ENCODE measurements at places on chromosomes 1 and 21.

DNA sequence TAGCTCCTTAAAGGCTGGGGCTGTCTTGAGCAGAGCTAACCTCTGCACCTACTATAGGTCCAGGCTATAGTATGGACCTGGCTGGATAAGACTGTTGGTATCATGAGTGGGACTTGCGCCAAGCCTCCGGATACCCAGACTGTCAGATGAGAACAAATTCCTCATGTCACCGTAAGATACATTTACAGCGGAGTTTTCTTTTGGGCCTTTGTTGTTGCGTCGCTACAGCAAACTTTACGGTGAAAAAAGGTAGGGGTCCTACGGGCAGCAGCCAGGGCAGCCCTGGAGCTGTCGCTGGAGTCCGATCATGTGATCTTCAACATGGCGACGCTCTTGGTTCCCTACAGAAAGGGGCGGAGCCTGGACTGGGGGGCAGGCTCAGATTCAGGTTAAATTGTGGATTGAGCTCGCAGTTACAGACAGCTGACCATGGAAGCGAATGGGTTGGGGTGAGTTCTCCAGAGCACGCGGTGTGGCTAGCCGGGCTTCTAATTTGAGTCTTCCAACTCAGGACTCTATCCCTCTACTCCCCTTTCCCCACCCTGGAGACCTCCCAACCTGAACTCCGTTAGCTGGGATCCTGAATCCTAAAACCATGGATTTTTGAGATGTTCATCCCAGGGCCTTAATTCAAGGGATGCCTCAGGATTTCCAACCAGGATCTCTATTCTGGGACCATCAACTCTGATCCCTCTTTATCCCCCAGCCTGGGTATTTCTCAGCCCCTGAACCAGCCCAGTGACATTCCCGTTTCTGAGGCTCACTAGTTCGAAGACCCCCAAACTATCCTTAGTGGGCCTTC lies at the start of gene UROD:
Gene UROD (plus strand): TSS at position 418 of the 802 bp plus-strand sequence. CDS start 12 bp downstream, at position 430.
- peak; percentile 84 for DNase-seq

DNA sequence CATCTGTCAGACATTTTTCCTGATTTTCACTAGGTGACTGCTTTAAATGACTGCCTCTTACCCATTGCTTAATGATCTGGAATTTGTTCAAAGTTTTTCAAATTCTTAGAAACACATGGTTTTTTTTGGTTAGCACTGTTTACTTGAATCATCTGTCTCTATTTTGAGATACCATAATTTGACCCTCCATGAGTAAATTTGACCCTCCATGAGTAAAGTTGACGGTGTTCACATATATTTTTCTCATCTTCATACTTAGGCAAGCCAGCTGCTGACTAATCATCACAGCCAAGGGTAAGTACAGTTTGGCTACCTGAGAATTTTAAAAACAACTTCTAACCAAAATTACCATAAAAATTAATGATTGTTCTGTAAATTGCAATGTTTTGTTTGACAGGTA lies 586.5 kb downstream of the PTBP2 start:
- DNase-seq: no peak

DNA sequence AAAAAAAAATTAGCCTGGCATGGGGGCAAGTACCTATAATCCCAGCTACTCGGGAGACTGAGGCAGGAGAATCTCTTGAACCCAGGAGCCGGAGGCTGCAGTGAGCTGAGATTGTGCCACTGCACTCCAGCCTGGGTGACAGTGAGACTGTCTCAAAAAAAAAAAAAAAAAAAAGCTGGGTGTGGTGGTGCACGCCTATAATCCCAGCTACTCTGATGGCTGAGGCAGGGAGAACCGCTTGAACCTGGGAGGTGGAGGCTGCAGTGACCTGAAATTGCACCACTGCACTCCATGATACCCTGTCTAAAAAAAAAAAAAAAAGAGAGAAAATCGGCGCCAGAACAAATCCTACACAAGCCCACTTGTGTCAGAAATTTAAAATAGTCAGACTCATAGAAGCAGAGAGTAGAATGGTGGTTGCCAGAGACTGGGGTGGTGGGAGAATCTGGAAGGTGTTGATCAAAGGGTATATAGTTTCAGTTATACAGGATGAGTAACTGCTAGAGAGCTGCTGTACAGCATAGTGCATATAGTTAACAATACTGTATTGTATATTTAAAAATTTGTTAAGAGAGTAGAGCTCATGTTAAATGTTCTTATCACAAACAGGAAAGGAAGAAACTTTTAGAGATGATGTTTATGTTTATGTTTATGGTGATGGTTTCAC lies 9.6 kb downstream of the DIP2A start:
- no peak for DNase-seq

DNA sequence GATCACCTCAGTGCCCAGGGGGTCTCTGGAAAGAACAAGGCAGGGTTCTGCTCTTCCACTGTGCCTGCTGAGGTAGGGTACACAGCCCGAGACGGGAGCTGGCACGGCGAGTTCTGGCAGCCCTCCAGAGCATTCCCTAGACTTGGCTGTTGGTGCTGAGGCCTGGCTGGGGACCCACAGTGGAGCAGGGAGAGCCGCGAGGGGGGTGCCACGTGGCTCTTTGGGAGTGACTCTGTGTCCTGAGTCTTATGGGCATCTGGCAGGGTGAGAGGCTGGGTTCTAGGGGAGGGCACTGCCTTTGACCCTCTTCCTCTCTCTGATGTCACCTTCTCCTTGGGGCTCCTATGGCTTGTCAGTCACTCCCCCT lies 336.4 kb downstream of the CAMTA1 start:
- DNase-seq: no peak

- no peak for DNase-seq
These were observed 25.5 kb downstream of the RNU5D-1 start for GRCh38 chr1:44705470-44705869.

DNA sequence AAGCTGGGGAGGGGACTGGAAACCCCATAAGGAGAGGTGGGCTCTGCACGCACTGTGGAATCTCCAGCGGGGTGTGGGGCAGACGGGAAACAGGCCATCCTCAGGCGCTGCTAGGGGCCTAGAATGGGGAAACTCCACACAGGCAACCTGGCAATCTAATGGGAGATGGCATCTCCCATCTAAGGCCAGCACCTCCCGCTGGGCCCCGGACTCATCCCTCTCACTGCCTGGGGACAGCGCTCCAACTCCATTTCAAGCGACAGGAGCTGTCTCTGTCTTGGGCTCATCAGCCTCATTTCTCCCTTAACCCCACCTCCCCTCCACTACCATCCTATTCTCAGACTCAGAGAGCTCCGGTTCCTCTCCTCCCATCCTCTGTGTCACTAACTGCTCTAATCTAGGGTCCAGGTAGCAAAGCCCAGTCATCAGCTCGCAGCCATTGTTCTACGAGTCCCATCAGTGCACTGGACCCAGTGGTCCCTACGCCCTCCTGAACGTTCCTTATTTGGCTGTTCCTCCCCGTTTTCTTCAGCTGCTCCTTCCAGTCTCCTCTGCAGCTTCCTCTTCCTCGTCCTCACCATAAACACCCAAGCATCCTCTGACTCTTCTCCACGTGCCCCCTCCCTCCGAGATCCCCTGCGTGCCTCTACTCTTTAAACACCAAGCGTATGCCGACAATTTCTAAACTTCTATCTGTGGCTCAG lies 93.4 kb upstream of the CASZ1 start:
- DNase-seq: no peak

DNA sequence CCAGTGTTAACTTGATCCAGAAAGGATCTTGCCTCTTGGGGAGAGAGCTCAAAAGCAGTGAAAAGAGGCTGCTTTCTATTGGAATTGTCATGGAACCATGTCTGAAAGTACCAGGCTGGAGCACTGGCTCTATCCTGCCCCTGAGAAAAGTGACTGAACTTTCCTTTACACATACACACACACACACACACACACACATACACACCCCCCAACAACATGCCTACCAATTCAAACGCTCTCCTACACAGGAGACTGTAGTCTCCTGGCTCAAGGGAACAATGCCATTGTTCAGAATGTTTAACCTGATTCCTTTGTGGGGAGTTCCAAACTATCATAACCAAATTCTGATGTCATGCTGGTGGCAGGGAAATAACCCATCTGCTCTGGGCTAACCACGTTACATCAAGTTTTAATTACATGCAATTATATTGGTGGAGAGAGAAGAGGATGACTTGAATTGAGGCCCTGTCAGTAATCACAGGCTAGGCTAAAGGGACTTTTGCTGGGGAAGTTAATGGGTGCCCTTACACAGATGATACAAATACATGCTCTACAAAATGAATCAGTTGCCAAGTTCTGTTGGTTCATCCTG lies 52.3 kb upstream of the DUSP10 start:
- DNase-seq: no peak

DNA sequence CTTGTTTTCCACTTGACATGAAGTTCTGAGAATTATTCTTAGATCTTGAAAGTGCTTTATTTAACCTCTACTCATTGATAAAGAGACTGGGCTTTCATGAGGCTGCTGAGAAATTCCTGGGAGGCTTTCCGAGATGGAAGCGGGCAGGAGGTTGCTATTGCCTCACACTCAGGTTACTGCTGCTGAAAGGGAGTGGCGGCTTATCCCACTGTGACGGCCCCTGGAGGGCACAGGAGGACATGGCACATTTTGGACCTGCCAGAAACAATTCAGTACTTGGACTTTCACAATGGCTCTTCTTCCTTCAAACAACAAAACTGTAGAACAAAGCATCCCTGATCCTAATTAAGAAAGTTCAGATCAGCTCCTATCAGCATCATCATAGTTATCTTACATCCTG lies 16.2 kb upstream of the MARK1 start:
- DNase-seq: no peak

DNA sequence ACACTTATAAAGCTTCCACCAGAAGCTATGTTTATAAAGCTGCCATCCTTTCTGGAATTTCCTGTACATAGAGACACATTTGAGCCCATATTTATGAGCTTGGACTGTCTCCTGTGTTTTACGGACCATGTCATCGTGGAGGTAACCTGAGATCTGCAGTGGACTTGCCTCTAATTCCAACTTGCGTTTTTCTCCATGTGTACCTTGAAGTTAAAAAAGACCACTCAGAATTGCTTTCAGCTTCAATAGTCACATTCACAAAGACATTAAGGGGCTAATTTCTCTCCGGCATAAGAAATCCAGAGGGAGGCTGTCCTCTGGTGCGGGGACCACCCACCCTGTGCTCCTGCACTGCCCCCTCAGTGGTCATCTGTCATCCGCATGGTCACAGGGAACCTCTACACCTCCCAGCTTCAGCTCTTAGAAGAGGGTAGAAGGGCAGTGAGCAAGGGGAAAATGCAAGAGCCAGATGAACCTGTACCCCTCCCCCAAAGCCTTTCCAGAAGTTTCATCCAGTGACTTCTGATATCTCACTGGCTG lies 521.4 kb upstream of the CAMK1G start:
- DNase-seq: no peak

GRCh38 chr1:206737729-206738201 lies 32.8 kb upstream of the IL19 start:
- DNase-seq: no peak

GRCh38 chr1:231927431-231927830 lies 300.8 kb downstream of the DISC1 start:
- DNase-seq: no peak

DNA sequence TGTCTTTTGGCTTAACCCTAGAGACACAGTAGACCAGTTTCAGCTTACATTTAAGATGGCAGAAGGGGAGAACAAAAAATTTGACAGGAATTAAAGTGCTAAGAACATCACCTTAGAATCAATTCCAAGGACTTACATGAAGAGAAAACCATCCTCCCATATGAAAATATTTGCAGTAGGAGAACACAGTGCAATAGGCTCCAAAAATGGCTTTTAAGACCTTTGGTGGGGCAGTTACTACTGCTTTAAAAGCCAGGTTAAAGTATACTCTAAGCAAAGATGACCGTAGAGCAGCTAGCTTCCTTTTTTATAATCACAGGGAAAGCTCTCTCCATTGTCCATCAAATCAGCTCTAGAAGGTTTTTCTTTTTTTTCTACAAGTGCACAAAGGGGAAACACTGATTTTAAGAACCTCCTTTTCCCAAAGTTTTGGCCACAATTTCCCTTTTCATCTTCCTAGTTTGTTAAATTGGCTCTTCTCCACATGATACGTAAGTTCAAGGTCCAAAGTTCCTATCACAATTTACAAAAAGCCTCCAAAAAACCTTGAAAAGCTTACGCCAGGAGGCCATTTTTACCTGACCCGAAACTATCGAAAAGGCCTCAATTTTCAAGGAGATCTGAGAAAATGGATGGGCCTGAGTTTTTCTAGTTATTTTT lies 3.3 kb downstream of the TXNIP start:
- DNase-seq: no peak

- DNase-seq: no peak
These were observed 35.5 kb downstream of the SDCCAG8 start for GRCh38 chr1:243291292-243291691.

- no peak for DNase-seq
These were observed 45.7 kb downstream of the PLPP3 start for GRCh38 chr1:56533621-56534020.

GRCh38 chr21:18384771-18385170 lies 18.8 kb downstream of the TMPRSS15 start:
- DNase-seq: no peak

DNA sequence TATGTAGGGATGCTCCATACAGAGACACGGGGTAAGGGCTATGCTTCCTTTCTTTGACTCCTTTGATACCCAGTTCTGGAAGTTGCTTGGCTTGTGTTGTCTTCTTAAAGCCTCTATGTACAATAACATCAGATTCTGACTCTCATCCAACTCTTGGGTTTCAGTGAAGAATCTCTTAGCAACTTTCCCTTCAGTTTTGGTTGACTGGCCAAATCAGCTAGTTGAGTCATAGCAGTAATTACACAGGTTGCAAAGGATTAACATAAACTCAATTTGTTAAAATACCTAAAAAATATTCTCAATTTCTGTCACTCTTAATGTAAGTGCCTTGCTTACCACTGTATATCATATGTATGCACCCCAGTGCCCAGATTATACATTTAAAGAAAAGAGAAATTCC lies 9.2 kb downstream of the CD1E start:
- no peak for DNase-seq

DNA sequence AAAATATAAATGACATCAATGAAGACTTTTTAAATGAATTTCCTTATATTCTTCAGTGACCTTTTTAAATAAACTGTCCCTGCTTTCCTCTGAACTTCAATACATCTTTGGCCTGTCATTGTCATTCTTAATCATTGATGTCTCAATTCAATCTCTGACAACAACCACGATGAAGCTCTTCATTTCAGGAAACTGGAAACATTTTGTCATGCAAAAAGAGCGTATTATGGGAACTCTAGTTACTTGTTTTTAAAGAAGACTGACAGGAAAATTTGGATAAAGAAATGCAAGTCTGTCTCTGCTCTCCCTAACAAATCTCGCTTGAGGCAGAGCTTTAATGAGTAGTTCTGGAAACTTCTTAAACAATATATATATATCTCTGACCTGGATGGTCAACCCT lies 535.8 kb upstream of the ADGRL2 start:
- DNase-seq: no peak

GRCh38 chr1:115215703-115216521 lies 122.1 kb downstream of the NGF start:
- no peak for DNase-seq

DNA sequence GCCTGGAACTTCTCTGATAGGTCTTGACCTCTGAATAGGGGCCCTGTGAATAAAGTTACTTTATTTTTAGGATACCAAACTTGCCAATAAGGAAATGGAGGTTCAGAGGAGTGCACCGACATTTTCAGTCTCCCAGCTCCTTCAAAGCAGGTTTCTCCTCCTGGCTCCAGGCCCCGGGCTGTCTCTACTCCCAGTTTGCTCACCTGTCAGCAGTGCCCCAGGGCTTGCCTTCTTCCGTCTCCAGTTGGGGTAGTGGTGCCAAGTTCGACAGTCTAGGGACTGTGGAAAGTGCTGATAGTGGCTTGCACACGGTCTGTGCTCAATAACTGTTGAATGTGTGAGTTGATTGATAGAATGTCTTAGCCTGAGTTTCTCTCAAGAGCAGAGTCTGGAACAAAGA lies 149.2 kb downstream of the ACTL8 start:
- no peak for DNase-seq

GRCh38 chr1:201808633-201808990 lies 20.3 kb upstream of the IPO9 start:
- DNase-seq: no peak

Data from stimulated activated CD8-positive, alpha-beta memory T cell treated with anti-CD3 and anti-CD28 coated beads, Interleukin-15, amount 100 ng/mL, for 48 hours (primary cell).